ENCODE measurements at places on chromosomes 13 and 19.

- no peak for DNase-seq
These were observed 31.8 kb downstream of the LCP1 start for GRCh38 chr13:46150134-46150693.

DNA sequence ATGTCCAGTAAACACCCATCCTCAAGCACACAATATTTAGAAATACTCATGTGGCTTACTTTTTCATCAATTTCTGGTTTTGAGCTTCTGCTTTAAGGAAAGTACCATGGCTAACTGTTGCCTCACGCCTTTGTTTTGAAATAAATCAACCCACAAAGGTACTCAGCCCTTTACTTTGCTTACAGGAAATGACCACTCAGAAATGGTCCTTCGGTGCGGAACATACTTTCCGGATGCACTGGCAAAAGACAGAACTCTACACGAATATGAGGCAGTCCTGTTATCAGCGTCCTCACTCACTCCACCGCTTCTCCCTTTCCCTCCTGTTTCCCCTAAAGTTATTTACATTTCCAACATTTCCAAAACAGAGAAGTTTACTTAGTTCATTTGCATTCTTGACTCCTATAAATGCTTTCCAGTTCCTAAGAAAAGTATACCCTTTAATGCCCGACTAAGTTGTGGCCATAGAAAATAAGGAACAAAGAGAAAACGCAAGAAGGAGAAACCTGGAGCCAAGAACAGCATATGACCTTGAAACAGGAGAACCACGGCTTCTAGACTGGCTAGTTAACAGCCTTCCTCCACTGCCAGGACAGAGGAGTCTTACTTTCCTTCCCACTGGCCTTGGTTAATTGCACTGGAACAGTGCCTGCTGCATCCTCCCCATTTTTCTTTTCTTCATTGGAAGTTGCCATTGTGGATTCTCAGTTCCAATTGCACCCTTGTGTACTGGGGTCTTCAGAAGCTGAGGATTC, 10.6 kb downstream of the FPR2 start:
- DNase-seq = no peak

GRCh38 chr19:1026783-1027649, 608 bp downstream of the CNN2 start:
- DNase-seq = no peak

GRCh38 chr19:58033741-58034476, at the start of gene ZSCAN1:
TSS of gene ZSCAN1 (plus strand) at chr19:58034025. CDS start at chr19:58037837, 3,812 bp downstream.
- no peak for DNase-seq

GRCh38 chr19:40756502-40757110, 5.6 kb downstream of the SNRPA start:
- no peak for DNase-seq

- DNase-seq = no peak
These were observed 5.4 kb upstream of the ZSCAN5A start for GRCh38 chr19:56319991-56320390.

- peak; percentile 67 for DNase-seq
These were observed 171.8 kb downstream of the STK24 start for GRCh38 chr13:98405107-98405571.

GRCh38 chr19:33054623-33055022, 10.1 kb downstream of the RHPN2 start:
- peak; percentile 95 for DNase-seq
